ENCODE measurements at places on chromosomes 16 and 17.
A peak's percentile ranks its signal among the peaks of the same experiment; 100 is the strongest.

DNA sequence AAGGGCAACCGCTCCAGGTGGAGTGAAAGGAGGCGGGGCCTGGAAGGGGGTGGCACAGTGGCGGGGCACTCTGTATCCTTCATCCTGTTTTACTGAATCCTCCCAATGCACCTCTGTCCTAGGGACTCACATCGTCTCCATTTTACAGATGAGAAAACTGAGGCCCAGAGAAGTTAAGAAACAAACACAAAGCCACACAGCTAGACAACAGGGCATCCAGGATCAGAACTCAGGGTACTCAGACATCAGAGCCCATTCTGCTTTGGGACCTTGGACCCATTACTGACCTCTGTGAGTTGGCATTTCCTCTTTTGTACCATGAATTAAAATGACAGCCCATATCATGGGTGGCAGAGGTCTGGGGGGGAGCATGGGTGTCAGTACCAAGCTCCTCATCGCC, 129.2 kb downstream of the CPPED1 start:
- DNase-seq, result no peak

DNA sequence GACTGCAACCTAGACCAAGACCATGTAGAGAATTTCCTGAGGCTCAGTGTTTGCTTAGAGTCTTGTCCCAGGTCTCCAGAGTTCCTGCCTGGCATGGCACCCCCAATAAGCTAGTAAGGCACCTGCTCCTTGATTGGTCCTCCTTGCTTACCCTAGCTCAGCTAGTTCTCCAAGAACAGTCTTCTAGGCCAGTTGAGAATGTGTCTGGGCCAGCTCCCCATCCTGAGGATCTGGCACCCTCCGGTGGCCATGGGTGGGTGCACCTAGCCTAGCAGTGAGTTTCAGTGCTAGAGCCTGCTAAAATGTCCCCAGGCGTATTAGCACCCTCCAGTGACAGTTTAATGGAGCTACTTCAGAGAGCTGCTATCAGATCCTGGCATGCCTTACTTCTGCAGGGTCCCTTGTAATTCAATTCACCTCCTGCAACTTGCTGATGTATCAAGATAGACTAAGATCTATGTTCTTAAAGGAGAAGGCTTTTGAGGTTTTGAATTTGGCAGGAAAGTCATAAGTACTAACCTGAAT, 44.4 kb upstream of the MED13 start:
- no peak for DNase-seq

DNA sequence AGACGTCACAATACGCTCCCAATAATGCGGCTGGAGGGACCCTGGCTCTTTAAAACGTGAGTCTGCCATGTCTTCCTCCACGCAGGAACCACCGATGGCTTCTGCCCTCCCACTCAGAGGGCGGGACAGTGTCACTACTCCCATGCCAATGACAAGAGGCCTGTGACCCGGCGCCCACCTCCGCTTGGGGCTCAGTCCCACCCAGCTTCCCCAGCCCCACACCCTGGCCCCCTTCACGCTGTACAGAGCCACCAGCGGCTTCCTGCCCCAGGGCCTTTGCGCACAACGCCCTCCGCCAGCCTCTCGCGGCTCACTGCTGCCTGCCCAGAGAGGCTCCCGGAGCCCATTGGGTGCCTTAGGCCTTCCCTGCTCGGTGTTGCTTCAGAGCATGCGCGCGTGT, 29.5 kb upstream of the ZNF469 start:
- no peak for DNase-seq

- DNase-seq, result no peak
Measured at GRCh38 chr16:85728879-85729278, 22.0 kb downstream of the C16orf74 start.

DNA sequence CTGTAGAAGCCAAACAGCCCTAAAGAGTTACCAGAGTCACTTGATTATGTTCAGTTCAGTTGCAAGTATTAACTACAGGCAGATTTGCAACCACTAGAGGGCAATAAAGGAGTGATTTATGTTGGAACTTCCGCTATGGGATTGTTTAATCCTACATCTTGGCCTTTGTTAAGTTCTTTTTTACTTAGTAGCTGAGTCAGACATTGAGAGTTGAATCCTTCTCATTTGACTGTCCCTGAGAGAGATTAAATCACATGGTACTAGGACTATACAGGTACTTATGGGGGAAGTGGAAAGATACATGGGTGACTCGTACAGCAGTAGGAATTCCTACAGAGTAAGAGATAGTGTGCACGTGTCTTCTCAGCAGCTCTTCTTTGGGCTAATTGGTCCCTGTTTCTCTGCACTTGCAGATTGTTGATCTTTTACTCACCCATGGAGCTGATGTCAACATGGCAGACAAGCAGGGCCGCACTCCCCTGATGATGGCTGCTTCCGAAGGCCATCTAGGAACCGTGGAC, 40.3 kb downstream of the CYB561 start:
- peak; percentile 46 for DNase-seq

- no peak for DNase-seq
Measured at GRCh38 chr16:64887651-64888050, 234.2 kb downstream of the CDH11 start.

GRCh38 chr16:50265260-50265659, 1.1 kb upstream of the ADCY7 start:
- DNase-seq, result no peak

- DNase-seq, result no peak
Measured at GRCh38 chr17:55223524-55223923, 41.2 kb upstream of the HLF start.

DNA sequence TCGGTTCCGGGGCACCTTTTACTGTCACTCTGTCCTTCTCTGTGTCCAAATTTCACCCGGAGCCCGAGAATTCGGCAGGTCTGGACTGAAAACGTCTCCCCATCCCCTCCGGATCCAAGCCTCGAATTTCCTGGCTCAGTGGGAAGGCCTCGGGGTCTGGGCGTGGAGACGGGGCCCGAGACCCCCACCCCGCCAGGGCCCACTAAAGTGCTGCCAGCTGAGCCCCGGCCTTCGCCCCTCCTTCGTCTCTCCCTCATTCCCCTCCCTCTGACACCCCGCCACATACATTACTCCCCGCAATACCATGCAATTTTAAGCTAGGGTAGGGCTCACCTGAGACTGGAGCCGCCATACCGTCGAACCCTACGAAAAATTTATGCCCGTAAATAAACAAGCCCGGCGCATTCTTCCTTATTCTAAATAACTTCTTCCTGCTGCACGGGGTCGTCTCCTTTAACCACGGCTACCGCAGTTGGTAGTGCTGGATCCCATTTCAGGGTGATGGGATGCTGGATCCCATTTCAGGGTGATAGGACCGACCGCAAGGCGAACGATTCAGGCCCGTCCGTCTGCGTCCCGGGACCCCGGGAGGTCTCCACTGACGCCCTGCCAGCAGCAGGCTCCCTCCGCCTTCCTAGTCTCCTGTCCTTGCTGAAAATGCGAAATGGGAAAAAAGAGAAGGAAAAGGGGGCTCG, 4.4 kb upstream of the OR1F1 start:
- no peak for DNase-seq

- DNase-seq, result no peak
Measured at GRCh38 chr16:78326731-78327130, 227.3 kb downstream of the WWOX start.

DNA sequence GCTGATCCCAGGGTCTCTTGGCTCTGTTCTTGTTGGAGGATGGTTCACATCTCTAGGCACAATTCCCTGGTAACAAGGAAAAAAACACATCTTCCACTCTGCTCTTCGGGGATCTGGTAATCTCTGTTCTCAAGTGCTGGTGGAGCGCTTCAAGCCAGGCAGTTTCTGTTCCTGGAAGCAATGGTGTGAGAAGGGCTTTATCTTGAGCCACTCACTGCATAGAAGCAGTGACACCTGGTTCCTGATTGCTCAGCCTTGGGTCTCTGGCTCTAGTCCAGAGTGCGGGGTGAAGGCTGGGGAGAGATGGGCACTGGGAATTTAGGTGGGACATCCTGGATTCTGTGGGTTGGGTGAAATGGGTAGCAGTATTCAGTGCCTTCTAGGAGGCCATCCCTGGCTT, 14.1 kb downstream of the AKAP1 start:
- no peak for DNase-seq

DNA sequence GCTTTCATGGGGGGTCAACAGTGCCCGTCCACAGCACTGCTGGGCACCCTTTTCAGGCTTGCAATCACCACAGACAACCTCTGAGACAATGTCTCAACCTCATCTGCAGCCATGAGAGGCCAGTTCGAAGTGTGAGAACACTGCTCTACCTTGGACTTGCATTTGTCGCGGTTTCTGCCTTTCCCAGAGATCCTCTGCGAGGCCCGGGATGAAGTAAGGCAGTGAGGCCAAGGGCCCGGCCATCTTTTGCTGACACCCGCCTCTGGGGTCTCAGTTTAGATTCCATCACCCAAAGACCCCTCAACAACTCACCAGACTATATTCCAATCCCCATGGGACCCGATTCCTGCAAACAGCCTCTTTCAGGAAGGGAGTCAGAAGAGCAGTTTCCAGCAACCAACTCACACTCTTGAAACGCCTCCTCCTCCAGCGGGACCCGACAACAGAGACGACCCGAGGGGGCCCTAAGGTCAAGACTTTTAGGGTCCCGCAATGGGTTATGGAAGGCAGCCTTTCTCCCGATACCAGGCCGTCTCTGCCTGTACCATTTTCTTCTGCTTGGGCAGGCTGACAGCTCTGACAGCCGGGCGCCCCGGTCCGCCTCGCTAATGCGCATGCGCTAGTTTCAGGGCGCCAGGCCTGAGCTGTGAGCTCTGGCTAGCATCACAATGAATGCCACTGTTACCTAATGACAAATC, 576.0 kb downstream of the KCNJ18 start:
- no peak for DNase-seq

DNA sequence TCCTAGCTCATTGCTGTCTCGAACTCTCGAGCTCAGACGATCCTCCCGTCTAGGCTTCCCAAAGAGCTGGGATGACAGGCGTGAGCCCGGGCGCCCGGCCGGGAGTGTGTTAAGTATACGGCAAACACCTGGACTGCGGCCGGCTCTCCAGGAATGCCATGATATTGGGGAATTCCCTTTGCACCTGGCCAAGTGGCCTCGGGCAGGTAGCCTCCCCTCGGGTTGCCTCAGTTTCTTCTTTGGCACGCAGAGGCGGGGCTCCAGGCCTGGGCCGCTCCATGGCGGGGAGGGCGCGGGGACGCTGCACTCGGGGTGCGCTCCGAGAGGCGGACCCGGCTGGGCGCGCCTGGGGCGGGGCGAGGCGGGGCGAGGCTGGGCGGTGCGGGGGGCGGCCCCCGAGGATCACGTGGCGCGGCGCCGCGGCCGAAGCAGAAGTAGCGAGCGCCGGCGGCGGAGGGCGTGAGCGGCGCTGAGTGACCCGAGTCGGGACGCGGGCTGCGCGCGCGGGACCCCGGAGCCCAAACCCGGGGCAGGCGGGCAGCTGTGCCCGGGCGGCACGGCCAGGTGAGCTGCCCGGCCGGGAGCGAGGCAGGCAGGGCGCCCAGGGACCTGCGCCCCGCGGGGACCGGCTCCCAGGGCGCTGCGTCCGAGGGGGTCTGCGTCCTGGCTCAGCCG, at the start of gene PLCG2:
Gene PLCG2, plus strand, starts transcription at position 431 of the 675 bp plus-strand sequence. CDS start 6,699 bp downstream, outside the sequence.
- no peak for DNase-seq

DNA sequence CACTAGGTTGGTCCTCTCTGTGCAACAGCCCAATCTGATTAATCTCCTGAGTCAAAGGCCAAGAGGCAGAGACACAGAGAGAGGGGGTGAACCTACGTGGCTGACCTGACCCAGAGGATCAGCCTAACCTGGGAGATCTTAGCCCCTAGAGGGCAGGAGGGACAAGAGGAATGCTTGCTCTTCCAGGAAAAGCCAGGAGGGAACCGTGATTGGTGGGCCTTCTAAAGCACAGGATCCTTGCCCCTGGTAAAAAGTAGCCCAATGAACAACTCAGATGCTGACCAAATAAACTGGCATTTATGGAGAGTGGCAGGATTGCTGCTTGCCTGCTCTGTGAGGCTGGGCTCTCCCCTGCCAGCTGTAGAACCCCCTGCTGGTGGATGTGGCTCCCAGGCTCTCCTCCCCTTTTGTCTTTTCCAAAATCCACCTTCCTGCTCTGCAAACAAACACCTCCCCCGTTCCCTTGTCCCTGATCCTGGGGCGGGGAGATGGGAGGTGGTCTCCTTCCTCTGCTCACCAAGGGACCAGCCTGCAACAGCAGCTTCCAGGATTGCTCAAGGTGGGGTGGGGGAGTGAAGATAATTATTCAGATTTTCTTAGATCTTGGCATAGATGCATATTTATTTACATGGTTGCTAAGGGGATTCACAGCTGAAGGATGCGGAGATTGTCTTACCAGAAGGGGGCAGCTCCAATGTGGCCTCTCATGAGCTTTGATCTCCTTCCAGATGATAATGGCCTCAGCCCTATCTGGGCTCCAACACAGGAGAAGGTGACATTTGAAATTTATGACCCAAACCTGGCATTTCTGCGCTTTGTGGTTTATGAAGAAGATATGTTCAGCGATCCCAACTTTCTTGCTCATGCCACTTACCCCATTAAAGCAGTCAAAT, 71.9 kb downstream of the SDR42E1 start:
- DNase-seq, result no peak

- no peak for DNase-seq
Measured at GRCh38 chr16:21239646-21240045, 6.1 kb downstream of the ANKS4B start.

DNA sequence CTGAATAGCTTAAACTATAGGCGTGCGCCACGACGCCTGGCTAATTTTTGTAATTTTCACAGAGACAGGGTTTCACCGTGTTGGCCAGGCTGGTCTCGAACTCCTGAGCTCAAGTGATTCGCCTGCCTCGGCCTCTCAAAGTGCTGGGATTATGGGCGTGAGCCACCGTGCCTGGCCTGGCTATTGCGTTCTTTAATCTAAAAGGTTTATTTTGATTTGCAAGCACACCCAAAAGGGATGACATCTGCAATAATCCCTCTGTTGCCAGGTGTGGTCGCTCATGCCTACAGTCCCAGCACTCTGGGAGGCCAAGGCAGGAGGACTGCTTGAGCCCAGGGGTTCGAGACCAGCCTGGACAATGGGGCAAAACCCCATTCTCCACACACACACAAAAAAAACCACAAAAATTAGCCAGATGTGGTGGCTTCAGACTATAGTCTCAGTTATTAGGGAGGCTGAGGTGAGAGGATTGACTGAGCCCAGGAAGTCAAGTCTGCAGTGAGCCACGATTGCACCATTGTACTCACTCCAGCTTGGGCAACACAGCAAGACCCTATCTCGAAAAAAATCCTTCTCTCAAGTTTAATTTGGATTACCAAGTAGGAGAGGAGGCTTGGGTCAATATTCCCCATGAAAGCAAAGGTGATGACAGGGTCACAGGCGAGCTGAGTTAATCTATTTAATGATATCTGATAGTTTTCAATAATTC, 144.1 kb downstream of the PARN start:
- DNase-seq, result no peak

GRCh38 chr16:4057439-4057877, 58.8 kb downstream of the ADCY9 start:
- no peak for DNase-seq

DNA sequence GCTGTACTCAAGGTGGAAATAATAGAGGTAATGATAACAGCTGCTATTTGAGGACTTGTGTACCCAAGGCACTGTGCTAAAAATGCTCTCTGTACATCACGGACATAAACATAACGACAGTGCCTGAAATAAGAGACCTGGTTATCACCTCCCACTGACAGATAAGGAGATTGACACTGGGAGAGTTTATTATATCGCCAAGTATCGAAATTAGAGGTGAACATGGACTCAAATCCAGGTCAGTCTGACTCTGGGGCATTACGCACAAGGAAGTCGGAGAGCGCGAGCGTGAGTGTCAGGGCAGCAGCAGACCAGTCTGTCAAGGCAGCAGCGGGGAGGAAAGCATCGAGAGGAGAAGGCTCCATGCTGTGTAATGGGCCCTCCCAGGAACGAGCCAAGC, 57.1 kb downstream of the GOSR1 start:
- DNase-seq, result no peak
